ENCODE measurements at places on chromosomes 6 and 20.
A peak's percentile ranks its signal among the peaks of the same experiment; 100 is the strongest.

GRCh38 chr6:109351231-109352130, 30.8 kb downstream of the CD164 start:
- DNase-seq: no peak

- no peak for DNase-seq
These were observed 35.5 kb downstream of the PYGB start for GRCh38 chr20:25283221-25283951.

GRCh38 chr20:5735845-5736510, 14.2 kb upstream of the SHLD1 start:
- DNase-seq: peak; percentile 49

DNA sequence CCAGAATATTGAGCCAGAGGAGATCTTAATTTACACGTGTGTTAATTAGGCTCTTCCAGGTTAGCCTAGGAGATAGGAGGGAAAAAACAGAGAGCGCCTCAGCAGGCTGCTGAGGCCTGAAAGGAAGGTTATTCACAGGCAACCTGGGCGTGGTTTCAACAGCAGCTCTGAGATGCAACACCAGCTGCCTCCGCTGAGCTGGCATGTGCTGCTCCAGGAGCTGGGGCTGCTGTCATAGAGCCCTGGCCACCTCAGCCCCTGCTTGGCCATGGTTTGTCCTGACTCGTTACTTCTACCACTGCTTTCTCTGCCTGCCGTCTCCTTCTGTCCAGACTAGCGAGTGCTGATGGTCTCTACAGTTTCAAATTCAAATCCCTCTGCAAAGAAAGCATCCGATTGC, 32.4 kb upstream of the RPP40 start:
- DNase-seq: no peak

- no peak for DNase-seq
These were observed 195.5 kb upstream of the FBXL4 start for GRCh38 chr6:99143108-99143861.

GRCh38 chr20:57387945-57388371, 3.2 kb upstream of the RBM38 start:
- DNase-seq: no peak

- DNase-seq: no peak
These were observed 10.8 kb downstream of the SENP6 start for GRCh38 chr6:75612434-75612833.

DNA sequence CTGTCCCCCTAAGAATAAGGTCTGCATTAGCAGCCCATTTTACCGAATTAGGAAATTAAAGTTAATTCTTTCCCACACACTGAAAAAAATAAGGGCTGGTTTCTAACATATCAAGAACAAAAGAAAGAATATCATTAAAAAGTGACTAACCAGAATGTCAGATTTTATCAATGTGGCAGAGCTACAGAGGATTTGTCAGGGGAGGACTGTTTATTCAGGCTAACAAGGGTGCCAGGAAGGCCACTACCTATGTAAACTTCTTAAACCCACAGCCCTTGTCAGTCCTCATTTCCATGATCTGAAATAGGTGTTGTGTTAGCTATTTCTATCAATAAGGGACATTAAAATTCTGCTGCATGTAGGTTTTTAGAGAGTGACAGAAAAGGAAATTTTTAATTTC, 76.4 kb downstream of the BACH2 start:
- no peak for DNase-seq

- no peak for DNase-seq
These were observed 11.7 kb upstream of the SIRPG start for GRCh38 chr20:1669304-1669703.

- no peak for DNase-seq
These were observed 44.9 kb downstream of the PNLDC1 start for GRCh38 chr6:159844737-159845645.

- no peak for DNase-seq
These were observed 498.7 kb downstream of the TENT5A start for GRCh38 chr6:81253821-81254220.

- peak; percentile 26 for DNase-seq
These were observed 1.2 kb downstream of the DDR1 start for GRCh38 chr6:30885481-30885998.

- DNase-seq: no peak
These were observed 5.9 kb upstream of the VSTM2L start for GRCh38 chr20:37896932-37897548.

DNA sequence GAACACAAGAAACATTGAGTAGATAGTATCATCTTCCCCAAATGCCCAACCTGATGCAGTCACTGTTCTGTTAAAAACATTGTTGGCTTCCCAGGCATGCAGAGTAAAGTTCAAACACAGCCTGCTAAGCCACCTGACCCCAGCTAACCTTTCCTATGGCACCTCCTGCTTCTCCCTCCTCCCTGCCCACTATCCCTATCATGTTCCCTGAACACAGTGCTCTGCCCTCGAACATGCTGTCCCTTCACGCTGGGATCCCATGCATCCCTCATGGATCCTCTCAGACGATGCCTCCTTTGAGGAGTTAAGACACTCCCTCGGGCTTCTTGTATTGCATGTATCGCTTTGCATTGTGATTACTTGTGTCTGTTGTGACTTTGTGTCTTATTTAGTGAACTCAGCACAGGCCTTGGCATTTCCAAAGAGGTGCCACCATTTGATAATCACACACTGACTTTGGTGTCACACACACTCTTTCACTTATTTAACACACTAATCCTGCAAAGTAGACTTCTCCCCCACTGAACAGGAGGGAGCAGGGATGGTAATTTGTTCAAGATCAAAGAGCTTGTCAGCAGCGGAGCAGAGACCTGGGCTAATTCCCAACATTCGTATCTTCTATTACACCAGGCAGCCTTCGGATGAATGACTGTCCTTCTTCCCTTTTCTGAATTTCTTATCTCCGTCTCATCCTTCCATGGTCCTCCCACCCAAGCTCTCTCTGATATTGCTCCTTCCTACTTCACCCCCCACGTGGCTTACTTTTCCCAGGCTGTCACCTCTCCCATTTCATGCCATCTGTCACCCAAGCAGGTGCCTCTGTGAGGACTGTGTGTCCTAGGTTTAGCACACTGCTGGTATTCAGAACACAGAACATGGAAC, 28.3 kb upstream of the SMIM29 start:
- no peak for DNase-seq

DNA sequence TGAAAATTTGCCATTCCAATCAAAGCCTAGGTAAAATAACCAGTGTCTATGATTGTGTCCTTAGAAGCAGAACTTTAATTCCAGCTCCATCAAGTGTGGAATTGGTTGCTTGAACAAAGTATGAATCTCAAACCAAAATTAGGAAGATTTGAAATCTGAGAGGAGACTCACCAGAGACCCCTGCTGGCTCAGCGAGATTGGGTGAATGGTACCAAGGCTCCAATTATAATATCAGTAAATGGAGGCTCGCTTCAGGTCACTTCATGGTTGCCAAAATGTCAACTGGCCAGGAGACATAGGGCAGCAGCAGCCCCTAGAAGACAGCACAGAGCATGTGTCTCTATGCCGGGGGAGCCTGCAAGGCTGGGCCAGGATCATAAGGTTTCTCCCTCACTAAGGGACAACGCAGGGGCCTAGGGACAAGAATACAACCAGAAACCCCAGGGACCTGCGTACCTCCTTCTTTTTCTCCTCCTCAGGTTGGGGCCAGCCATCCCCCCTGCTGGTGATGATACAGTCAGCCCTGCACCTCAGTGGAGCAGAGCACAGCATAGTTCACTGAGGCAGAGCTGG, 14.0 kb downstream of the RBL1 start:
- DNase-seq: no peak

Measured in muscle of arm (tissue), 14 donors.